ENCODE measurements at places on chromosomes 5 and 9.

DNA sequence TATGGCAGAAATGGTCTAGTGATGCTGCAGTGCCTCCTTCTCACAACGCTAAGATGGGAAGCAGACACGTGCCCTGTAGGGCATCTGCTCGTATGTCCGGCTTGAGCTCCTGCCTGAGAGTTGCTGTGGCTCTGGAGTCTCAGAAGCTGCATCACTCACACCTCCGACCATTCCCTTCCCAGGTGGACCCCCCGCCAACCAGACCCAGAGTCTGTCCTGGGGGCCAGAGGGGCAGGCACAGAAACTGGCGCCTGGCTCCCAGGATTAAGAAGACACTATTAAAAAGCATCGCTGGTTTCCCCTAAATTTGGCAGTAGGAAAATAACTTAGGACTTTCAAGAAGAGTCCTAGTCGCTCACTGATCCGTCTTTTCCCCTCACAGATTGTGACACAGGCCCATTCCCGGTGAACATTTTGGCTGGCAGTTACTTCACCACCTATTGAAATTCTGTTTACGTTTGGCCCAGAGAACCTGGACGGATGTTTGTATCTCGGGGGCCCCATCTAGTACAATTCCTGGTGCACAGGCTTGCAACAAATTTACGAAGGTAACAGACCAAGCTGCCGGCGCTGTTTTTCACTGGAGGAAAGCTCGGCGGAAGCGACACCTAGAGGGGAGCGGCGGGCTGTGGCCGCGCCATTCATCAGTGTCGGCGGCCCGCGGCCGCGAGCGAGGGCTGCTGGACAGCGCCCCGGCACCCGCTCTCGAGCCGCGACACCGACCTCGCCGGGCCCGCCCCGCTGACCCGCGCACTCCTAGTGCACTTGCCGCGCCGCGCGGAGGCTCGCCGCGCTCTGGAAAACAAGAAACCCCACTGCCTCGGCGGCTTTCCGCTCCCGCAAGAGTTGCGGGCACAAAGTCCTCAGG, 1.6 kb downstream of the FSTL4 start:
- peak; percentile 47 for DNase-seq

GRCh38 chr9:106284296-106284695, 578.7 kb upstream of the ZNF462 start:
- DNase-seq, result no peak

DNA sequence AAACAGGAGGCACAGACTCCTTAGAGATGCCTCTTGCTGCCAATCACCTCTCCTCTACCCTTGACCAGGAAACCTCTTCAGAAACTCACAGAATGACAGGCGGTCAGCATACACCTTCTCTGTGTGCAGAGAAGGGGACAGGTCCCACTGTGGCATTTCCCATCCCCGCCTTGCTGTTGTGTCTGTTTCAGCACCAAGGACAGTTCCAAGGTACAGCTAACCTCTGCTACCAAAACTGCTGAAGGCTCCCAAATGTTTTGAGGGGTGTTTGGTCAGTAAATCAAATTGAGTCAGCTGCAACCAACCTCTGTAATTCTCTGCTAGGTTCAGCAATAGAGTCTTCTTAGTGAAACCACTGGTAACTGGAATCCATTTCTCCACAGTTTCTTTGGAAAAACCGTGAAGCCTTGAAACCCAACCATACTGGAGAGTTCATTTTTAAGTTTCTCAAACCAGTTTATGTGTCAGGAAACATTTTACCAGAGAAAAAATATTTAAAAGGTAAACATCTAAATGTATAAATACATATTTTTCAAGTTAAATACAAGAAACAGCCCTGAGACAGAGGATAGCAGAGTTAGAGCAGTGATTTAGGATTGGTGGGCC, 122.0 kb downstream of the DRD1 start:
- DNase-seq, result peak; percentile 17

GRCh38 chr9:130421802-130422276, 22.9 kb upstream of the ASS1 start:
- DNase-seq, result no peak

DNA sequence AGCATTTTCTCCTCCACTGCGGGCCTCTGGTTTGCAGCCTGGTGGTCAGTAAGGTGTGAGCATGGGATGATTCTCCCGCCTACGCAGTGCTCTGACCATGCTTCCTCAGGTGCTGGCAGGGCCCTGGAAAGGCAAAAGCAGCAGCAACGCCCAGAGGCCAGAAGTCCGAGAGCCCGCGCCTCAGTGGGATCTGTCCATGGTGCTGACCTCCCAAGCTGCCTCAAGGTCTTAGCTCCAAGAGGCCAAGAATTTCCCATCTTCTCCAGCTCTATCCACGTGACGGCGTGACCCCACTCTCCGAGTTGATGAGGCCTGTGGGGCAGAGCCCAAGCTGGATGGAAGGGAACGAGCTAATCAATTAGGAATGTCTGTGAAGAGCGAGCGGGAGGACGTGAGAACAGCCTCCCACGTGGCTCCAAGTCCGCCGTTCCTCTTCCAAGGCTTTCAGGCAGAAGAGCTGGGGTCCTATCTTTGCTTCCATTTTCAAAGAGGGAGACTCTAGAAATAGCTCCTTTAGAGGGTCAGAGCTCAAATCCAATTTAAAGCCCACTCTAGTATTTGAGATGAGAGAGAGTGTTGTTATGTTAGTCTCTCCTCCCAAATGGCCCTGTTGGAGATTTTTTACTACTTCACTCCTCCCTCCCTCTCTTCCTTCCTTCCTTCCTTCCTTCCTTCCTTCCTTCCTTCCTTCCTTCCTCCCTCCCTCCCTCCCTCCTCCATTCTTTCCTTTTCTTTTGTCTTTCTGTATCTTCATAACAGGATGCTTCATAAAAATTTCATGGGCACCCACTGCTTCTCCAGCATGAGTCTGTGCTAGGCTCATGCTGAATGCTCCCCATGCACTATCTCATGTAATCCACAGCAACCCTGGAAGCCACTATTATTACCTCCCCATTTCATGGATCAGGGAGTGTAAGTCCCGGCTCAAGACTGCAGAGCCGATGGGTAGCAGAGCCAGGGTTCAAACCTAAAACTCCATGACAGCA, 69.3 kb downstream of the OLFM1 start:
- no peak for DNase-seq

- DNase-seq, result no peak
These were observed 7.9 kb upstream of the HSD17B3 start for GRCh38 chr9:96309850-96310249.

- DNase-seq, result no peak
These were observed 13.9 kb downstream of the GTF3C5 start for GRCh38 chr9:133044661-133045060.
